GM23338 (cell line): ENCODE measurements at places on chromosomes 5 and 9.
A peak's percentile ranks its signal among the peaks of the same experiment; 100 is the strongest.

GRCh38 chr9:99748676-99749075 is 73.0 kb upstream of the NR4A3 start:
- no peak for DNase-seq
- H3K4me3 ChIP-seq = no peak overlapping the region
- no peaks in the 10 kb centered on the region for H3K36me3 ChIP-seq
- H3K27ac ChIP-seq = no peak overlapping the region

DNA sequence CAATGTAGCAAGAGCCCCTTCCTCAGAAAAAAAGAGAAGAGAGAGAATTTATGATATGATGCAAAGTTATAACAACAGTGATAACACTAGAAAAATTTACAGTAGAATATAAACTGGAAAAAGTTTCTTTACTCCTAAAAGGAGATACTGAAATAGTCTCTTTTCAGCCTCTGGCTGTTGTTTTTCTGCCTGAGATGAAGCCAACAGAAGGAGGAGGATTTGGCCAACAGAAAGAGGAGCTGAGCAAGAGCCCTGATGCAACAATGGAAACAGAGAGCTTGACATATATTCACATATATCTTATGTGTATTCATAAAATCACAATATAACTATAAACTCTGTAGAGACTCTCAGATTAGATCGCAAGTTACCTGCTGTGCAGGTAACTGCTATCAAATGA is 109.1 kb downstream of the INIP start:
- DNase-seq = no peak
- no peak overlapping the region for H3K27ac ChIP-seq
- H3K36me3 ChIP-seq = no peaks in the 10 kb centered on the region
- no peak overlapping the region for H3K4me3 ChIP-seq

- H3K27ac ChIP-seq = no peak overlapping the region
- no peak for DNase-seq
- H3K4me1 ChIP-seq = no peaks in the 10 kb centered on the region
- H3K27me3 ChIP-seq = no peaks in the 10 kb centered on the region
Observed at GRCh38 chr5:61790678-61791077, 458.6 kb downstream of the ZSWIM6 start.

- H3K4me3 ChIP-seq = no peak overlapping the region
- no peaks in the 10 kb centered on the region for H3K27me3 ChIP-seq
- no peak overlapping the region for H3K27ac ChIP-seq
- no peak for DNase-seq
Observed at GRCh38 chr5:19835442-19835841, 152.6 kb downstream of the CDH18 start.

GRCh38 chr5:17089690-17090089 is 127.7 kb upstream of the BASP1 start:
- no peaks in the 10 kb centered on the region for H3K27me3 ChIP-seq
- no peak for DNase-seq
- no peak overlapping the region for H3K27ac ChIP-seq
- no peak overlapping the region for H3K4me3 ChIP-seq

- no peaks in the 10 kb centered on the region for H3K27me3 ChIP-seq
- peaks cover 7% of the 10 kb centered on the region; the same call in 1 of the 2 replicates for H3K4me1 ChIP-seq
- no peak within 1 kb of the TSS for H3K27ac ChIP-seq
- H3K36me3 ChIP-seq = no peaks in the 10 kb centered on the region
- no peak for DNase-seq
- H3K4me3 ChIP-seq = no peak within 1 kb of the TSS
Observed at GRCh38 chr5:150640311-150641005, at the start of gene SYNPO. Gene SYNPO (plus strand): TSS chr5:150640660. CDS start chr5:150648276, 7,616 bp downstream.

- H3K27me3 ChIP-seq = no peaks in the 10 kb centered on the region
- DNase-seq = peak; percentile 58
- H3K4me3 ChIP-seq = no peak overlapping the region
Observed at GRCh38 chr9:125121146-125121545, 22.2 kb downstream of the SCAI start.

GRCh38 chr5:66169534-66169933 is 25.4 kb downstream of the SREK1 start:
- 0 out of 2 replicates have a peak overlapping the region, but pooled peaks have one; percentile 2 for H3K27ac ChIP-seq
- no peaks in the 10 kb centered on the region for H3K4me1 ChIP-seq
- peaks cover 12% of the 10 kb centered on the region; the same call in 1 of the 2 replicates for H3K36me3 ChIP-seq
- no peaks in the 10 kb centered on the region for H3K27me3 ChIP-seq

- DNase-seq = peak; percentile 18
- H3K36me3 ChIP-seq = no peaks in the 10 kb centered on the region
- H3K4me1 ChIP-seq = peaks cover 37% of the 10 kb centered on the region
- H3K27ac ChIP-seq = no peak overlapping the region
Observed at GRCh38 chr5:88826646-88827585, 56.1 kb downstream of the MEF2C start.
